ENCODE measurements at places on chromosomes 11 and 22. TPM values are rescaled to one million over a fixed set of nuclear protein-coding genes. Genes with fewer than 3 reads are reported as not detected.

- no peak for DNase-seq
Measured at GRCh38 chr11:120424970-120425332, 86.6 kb upstream of the GRIK4 start.

DNA sequence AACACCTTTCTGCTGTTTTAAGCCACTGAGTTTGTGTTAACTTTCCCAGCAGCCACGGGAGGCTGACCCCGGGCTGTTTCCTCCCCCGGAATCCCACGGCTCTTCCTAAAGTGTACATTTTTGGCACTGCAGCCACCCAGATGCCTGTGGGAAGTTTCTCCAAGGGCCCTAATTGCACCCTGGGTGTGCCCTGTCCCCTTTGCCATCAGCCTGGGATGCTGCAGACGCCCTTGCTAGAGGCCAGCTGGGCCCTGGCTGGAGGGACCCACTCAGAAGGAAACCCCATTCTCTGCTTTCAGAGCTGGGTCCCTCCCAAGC, 883.3 kb downstream of the BRD1 start:
- DNase-seq, result no peak

DNA sequence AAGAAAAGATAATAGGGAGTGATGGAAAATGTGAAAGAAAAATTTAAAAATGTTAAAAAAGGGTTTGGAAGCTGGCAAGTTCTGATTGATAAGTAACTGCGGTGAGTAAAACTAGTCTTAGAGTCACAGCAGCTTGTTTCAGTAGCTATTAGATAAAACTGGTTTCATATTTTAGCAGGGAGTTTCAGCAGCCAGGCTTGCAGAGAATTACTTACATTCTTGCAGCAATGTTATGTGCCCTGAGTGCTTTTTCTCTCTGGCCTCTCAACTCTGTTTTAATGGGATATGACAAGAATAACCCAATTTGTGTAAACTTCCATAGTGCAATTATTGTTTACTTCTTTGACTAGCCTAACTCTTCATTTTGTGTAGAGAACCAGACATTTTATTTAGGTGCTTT, 33.6 kb downstream of the PPME1 start:
- no peak for DNase-seq

ZDHHC13 gene
- total RNA-seq, result 25.1 TPM

DNA sequence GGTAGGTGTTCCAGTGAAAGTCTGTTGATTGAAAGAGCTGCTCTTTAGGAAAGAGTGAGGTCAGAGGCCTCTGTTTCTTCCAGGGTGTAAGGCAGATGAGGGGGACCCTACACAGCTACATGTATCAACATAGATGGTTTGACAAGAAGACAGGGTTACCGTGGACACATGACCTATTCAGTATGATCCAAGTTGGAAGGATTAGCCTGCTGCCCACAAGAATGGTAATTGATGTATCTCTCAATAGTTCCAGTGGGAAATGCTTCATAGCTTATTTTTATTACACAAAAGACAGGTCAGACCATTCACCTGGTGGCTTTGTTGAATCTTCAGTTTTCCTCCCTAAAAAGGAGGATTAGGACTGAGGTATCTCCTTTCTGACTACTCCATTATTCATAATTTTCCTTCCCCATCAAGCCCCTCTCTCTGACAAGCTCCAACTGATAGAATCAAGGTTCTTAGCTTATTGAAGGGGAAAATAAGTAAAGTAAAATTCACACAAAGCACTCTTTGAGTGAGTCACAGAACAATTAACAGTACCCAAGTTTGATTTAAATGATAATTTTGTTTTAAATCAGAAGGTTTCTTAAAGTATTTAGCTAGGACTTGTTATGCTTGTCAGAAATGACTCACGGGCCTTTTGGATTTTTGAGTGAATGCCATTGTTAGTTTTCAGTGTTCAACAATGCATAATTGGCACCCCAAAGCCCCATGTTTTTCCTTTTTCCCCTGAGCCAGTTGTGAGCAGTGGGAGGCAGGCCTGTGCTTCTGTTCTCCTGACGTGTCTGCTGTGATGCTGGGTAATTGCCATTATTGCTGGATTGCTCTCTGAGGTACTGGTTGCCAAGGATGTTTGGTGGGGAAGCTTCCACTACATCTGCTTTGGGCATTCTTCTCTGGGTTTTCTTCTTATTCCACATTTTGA, 373.2 kb downstream of the DDX10 start:
- no peak for DNase-seq

GRCh38 chr11:64409707-64410403, 50.9 kb downstream of the RPS6KA4 start:
- no peak for DNase-seq

RAB38 gene
- total RNA-seq, result 6.3 TPM

SLC5A12 gene
- not detected for total RNA-seq

- no peak for DNase-seq
Measured at GRCh38 chr22:43531651-43532050, 119.8 kb downstream of the MPPED1 start.

DNA sequence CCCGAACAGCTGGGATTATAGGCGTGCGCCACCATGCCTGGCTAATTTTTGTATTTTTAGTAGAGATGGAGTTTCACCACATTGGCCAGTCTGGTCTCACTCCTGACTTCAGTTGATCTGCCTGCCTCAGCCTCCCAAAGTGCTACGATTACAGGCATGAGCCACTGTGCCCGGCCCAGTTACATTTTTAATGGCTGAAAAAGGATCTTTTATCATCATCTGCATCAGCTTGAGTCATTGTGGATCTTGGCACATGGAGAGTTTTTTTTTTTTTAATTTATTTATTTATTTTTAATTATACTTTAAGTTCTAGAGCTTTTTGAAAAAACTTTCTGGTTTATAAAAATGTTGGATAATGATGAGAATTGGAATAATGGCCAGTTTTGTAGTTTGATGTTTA, 8.6 kb downstream of the IGHMBP2 start:
- no peak for DNase-seq

DNA sequence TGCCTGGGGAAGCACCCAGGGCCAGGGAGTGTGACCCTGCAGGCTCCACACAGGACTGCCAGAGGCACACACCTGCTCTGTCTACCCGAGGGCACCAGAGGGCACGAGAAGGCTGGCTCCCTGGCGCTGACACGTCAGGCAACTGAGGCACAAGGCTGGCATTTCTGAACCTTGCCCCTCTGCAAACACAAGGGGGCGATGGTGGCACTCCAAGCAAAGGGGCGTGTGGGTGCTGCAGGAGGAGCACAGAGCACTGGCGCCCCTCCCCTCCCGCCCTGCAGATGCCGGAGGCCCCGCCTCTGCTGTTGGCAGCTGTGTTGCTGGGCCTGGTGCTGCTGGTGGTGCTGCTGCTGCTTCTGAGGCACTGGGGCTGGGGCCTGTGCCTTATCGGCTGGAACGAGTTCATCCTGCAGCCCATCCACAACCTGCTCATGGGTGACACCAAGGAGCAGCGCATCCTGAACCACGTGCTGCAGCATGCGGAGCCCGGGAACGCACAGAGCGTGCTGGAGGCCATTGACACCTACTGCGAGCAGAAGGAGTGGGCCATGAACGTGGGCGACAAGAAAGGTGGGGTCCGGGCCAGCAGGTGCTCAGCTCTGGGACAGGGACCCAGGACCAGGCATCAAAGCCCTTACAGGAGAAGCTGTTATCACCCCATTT, 20.8 kb upstream of the TXNRD2 start:
- DNase-seq, result peak; percentile 58

DNA sequence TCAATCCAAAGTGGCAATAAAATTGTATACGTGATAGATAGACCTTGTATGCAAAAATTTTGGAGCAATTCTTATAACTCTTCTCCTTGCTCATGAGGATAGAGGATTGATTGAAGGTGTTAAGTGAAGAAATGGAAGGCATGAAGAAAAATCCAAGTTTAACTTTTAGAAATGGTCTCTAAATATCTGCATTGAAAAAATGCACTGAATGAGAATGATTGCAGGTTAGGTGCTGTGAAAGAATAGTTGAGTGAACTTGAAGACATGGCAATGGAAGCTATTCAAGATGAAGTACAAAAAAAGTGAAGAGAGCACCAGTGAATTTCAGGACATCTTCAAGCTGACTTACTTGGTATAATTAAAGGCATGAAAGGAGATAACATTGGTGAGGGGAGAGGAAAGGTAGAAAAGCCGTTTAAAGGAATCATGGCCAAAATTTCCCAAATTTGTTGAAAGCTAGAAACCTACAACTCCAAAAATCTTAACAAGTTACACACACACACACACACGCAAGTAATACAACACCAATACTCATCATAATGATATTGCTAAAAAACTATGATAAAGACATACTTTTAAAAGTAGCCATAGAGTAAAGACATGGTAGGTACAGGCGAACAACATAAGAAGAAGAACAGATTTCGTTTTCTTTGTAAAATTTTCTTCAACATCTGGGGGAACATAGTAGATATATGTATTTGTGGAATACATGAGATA, 96.3 kb downstream of the GGTLC2 start:
- DNase-seq, result no peak

DNA sequence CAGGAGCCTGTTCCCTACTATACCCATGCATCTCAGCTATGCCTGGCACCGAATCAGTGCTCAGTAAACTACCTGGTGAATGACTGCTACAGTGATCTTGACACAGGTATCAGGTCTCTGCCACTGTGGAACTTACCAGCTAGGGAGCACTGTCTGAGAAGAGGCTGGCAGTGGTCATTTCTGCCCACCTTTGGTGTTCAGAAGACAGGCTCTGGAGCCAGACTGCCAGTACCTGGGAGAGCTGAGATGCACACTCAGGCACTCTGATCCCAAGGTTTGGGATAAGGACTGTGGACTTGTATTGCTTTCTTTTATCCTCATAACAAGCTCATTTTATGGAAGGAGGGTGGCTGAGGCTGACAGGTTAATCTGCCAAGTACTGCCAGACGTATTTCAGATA, 52.7 kb downstream of the SYN3 start:
- no peak for DNase-seq

FIBIN gene
- not detected for total RNA-seq

APOBEC3A gene
- not detected for total RNA-seq

DNA sequence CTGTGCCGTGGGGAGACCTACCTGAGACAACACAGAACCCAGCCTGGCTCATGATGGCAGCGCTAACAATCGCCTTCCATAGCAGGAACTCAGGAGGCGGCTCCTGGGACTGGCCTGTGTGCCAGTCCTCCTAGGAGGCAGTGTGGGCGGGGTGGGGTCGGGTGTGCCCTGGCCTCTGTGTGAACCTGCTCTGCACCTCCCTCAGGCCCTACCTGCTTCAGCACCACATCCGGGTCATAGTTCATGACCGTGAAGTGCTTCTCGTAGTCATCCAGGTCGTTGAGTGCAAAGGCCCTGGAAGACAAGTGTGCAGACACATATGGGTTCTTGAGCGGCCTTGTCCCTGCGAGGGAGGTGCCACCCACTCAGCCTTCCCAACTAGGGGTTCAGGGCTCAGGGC, 15.3 kb downstream of the TTLL12 start:
- DNase-seq, result no peak

DNA sequence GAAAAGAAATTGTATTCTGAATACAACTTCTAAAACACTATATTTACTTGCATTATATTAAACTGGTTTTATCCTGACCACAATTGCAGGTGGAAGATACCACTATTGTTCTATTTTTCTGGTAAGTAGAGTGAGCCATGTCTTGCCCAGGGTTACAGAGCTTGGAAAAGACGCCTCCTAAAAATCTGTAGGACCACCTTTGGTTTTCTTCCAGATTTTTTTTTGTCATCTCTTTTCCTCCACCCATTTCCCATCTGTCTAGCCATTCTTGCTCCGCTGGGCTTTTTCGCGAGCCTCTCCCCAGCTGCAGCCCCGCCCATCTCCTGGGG, 294 bp upstream of the MTMR3 start:
- DNase-seq, result no peak

OR2D2 gene
- not detected for total RNA-seq

GRCh38 chr11:32487270-32487669, 51.9 kb upstream of the WT1 start:
- DNase-seq, result no peak

- DNase-seq, result no peak
Measured at GRCh38 chr11:69536406-69536805, 54.9 kb downstream of the LINC01488 start.

OR5B21 gene
- not detected for total RNA-seq

GVQW3 gene
- 3.6 TPM for total RNA-seq

DNA sequence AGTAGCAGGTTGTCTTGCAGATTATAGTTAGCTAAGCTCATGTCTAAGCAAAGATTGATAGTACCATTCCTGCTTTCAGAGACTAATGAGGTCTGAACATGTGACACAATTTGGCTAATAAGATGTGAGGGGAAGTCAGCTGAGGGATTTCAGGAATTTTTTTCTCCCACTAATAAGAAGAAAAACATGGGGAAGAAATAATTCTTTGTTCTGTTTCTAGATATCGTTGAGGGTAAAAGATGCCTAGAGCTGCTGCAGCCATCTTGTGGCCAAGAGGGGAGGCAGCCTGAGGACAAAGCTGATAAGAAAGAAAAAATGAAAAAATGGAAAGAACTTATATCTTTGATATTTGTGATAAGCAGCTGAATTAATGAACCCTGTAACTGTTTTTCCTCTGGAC, 1334.4 kb downstream of the LRRC4C start:
- no peak for DNase-seq

DNA sequence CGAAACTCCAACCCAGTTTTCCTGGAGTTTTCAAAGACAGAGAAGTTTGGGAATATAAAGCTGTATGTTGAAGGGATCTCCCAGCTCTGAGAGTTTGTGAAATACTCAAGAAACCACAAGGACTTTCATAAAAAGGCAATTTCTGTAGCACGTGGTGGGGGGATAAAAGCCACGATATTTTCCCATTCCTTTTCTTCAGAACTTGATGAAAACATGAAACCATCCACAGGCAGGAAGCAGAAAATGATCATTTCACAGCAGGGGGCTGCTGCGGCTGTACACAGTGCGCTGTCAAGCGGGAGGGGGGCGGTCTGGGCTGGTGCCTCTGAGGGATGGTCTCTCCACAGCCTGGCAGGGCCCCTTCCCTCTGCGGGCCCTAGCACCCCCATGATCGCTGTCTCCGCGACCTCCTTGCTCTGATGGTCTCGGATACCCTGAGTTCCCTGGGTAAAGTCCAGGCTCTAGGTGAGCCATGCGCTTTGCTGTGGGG, 423.2 kb downstream of the MN1 start:
- no peak for DNase-seq

CDON gene
- 1.9 TPM for total RNA-seq

DNA sequence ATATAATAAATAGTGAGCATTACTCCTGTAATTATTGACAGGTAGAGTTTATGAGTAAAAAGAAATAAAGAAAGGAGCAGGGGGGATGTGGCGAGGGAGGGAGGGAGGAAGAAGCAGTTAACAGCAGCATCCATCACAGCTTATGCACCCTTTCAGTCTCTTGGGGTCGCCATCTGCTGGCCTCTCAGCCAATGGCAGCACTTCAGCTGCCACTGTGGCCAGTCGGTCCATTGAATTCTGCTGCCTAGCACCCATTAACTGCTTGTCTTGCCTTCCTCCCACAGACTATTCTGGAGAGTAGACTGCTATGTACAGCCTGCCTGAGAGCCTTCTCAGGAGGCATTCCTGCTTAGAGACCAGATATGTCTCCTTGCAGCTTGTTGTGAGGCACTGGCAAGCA, 388.3 kb downstream of the TENM4 start:
- DNase-seq, result no peak

TCN1 gene
- not detected for total RNA-seq
